ENCODE measurements at places on chromosomes 11 and 22.
A peak's percentile ranks its signal among the peaks of the same experiment; 100 is the strongest.

DNA sequence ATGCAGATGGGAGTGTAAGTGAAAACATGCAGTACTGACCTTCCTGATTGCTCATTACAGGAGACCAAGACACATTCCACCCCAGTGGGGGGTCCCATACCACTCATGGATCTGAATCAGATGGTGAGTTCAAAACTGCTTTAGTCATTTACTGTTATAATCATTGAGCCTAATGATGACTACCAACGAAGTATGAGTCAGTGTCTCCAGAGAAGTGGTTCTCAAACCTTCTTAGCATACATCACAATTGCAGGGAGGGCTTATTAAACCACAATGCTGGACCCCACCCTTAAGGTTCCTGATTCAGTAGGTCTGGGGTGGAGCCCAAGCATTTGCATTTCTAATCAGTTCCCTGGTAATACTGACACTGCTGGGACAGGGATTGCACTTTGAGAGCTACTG is 75.8 kb downstream of the CD44 start:
- no peak for DNase-seq

DNA sequence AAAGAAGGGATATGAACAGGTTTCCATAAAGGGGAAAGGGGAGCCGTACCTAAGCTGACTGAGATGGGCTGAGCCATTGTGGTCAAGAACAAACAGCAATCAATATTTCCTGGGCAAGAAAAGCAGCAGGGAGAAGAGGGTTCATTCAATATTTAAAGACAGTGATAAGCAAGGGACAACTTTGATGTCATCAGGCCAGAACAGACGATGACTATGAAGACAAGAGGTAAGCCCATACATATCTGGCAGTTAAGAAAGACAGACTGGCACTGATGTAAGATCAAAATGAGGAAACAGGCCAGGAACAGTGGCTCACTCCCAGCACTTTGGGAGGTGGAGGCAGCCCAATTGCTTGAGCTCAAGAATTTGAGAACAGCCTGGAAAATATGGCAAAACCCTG is 2.4 kb downstream of the OR5A2 start:
- no peak for DNase-seq

DNA sequence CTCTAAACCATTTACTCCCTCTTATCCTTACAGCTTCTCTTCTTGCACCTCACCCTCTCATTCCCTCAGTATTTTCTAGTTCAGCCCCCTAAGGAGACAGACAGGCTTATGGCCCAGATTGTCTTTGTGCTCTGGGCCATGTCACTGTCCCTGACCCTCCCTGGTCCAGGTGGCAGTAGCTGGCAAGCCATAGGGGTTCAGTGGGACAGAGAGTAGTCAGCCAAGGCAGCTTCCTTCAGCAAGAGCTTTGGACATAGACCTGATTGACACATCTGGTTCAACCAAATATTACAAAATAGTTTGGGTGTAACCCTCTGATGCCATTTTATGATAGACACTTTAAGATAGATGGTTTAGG is 53.9 kb downstream of the NCAM1 start:
- DNase-seq: no peak

DNA sequence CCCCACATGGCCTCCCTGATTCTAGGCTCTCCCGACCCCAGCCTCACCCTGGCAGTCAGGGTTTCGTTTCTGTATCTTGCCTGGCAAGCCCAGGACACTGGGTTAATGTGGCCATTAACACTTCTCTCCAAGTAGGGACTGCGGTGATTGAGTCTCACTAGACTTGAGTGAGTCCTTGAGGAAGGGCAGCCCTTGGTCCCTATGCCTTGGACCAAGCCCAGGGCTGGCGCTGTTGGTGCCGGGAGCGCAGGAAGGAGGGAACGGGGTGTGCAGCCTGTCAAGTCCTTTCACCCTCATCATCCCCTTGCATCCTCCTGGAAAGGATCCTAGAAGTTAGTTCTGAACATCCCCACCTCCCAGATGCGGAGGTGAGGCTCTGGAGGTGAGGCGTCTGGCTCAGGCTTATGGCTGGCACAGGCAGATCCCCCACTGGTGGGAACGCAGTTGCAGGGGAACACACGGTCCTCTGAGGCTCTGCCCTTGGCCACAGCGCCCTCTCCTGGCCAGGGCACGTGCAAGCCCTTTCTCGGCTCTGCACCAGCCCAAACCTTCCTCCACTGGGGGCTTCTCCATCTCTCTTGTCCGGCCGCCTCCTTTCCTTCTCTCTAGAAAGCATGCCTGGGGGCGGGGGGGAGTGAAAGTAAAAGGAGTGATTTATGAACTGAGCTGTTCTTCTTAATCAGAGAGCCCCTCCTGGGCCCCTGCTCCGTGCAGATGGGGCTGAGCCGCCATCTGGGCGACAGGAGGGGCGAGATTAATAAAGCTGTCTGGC is 56.7 kb downstream of the TP53I11 start:
- peak; percentile 84 for DNase-seq

GRCh38 chr11:7032692-7033091 is 12.4 kb downstream of the NLRP14 start:
- DNase-seq: no peak

GRCh38 chr11:65883058-65883761 is 3.6 kb downstream of the CTSW start:
- DNase-seq: no peak

DNA sequence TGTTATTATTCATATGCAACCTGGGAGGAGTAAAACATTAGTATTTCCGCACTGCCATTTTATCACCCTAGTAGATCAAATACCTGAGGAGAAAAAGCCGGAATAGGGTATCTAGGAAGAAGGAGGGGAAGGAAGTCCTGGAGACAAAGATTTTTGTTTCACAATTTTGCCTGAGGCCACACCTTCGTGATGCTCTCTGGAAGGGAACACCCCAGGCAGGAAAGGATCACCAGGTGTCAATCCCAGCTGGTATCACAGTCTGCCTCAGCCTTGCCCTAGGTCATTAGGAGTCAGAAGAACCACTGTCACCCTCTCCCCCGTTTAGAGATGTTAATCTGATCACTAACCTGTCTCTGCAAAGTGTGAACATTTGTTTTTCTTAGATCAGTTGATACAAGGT is 35.4 kb upstream of the IGSF9B start:
- DNase-seq: no peak

GRCh38 chr11:9802291-9802861 is 138.5 kb downstream of the SWAP70 start:
- no peak for DNase-seq

GRCh38 chr22:35498026-35498800 is 42.4 kb upstream of the RASD2 start:
- no peak for DNase-seq

All from sciatic nerve (tissue), 2 donors.